Fibroblast of gingiva (primary cell): ENCODE measurements at places on chromosomes 11 and 22.
A peak's percentile ranks its signal among the peaks of the same experiment; 100 is the strongest.

DNA sequence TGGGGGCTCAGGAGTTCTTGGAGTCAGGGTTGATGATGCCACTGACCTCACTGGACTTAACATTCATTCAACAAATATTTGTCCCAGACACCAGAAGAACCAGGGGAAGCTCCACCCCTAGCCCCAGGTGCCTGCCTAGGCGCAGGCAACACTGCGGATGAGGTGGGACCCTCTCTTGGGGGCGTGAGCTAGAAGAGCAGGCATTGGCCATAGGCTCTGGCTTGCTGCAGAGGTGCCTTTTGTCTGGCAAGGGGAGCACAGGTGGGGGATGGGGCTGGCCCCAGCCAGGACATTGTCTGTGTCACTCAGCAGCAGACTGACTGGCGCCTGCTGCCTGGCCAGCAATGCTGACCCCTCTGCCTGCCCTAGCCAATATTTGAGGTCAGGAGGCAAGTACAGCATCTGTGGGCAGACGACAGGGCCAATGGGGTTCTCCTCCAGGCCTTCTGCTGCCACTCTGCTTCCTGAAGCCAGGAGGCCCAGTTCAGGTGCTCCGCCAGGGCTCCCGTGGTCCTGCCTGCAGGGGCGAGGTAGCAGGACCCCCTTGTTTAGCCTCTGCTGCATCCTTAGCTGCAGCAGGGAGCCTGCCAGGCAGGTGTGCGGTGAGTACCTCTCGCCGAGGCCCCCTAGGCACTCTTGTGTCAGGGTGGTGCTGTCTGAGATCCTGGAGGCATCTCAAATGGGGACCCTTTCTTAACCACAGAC is 4.0 kb downstream of the LINC01488 start:
- DNase-seq, result no peak

- peak; percentile 17 for DNase-seq
These were observed 16.8 kb downstream of the PRR5L start for GRCh38 chr11:36312611-36313472.

- peak; percentile 49 for DNase-seq
These were observed 265.7 kb upstream of the CTSC start for GRCh38 chr11:88603091-88603867.

DNA sequence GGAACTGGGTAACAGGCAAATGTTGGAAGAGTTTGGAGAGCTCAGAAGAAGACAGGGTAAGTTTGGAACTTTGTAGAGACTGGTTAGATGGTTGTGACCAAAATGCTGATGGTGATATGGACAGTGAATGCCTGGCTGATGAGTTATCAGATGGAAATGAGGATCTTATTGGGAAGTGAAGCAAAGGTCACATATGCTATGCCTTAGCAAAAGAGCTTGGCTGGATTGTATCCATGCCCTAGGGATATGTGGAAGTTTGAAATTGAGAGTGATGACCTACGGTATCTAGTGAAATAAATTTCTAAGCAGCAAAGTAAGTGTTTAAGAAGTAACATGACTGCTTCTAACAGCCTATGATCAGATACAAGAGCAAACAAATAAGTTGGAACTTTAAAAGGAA is 17.8 kb downstream of the BBOX1 start:
- DNase-seq, result peak; percentile 65

DNA sequence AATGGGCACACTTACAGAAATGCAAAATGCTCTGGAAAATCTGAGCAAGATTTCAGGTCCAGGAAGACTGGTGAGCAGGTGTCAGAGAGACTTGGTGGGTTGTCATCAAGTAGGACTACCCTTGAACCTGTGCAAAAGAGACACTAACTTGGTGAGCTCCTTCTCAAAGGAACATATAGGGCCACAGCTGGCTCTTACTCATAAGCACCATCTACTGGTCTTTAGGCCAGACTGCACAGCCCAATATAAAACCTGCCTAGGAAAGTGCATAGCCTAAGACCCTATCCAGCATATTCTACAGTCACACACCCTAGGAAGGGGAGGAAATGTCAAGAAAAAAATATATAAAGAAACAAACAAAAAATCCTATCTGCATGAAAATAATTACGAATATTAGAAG is 18.2 kb upstream of the OR10W1 start:
- peak; percentile 4 for DNase-seq

GRCh38 chr11:66882561-66883015 is 25.7 kb downstream of the LRFN4 start:
- DNase-seq, result no peak

GRCh38 chr22:19753090-19753842 is 7.3 kb upstream of the TBX1 start:
- DNase-seq, result no peak

DNA sequence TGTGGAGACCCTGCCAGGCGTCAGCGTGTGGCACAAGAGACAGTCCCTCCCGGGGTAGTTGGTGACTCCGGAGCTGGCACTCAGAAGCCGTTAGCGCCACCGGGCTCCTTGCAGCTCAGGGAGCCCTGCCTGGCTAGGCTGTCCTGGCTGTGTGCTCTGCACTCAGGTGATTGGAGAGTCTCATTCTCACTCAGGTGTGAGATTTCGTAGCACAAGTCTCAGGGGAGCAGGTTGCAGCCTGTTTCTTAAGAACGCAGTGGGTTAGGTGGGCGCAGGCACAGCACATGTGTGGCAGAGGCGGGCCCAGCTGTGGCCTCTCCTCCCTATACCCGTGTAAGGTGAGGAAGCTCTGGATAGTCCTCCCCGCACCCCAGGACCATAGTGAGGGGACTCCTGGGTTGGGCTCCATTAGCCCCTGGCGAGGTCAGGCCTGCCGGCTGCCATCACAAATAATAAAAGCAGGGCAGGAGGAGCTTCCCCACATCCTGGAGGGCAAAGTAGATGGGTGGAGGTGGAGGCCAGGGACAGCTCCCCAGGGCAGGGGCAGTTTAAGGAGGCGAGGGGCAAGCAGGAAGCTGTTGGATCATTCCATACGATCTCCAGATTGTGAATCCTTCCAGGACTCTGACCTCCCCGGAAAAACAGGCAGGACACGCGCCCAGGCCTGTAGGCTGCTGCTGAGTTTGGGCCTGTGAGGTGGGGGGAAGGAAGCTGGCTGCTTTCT is 39.4 kb downstream of the SBF1 start:
- no peak for DNase-seq

DNA sequence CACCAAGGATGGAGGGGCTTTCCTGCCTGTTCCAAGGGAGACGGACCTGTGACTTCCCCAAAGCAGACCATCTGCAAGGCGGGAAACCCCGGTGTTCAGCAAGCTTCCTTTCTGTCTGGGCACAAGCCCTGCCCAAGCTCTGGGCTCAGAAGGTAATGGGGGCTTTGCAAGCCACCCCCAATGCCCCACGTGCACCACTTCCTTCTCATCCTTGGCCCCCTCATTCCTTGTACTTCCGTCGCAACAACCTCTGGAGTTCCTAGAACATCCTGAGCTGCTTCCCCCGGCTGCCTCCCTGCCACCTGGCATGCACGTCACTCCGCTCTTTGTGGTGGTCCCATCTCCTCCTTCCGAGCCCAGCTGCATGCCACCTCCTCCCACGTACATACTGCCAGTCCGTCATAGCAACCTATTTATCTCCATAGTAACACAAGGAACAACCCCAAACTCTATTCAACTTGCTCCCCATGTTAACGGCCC is 3.9 kb downstream of the MYEOV start:
- peak; percentile 18 for DNase-seq

- DNase-seq, result no peak
These were observed 21.9 kb downstream of the HSPA8 start for GRCh38 chr11:123040111-123040432.

- DNase-seq, result no peak
These were observed 134.4 kb upstream of the NCAM1 start for GRCh38 chr11:112826788-112827187.

DNA sequence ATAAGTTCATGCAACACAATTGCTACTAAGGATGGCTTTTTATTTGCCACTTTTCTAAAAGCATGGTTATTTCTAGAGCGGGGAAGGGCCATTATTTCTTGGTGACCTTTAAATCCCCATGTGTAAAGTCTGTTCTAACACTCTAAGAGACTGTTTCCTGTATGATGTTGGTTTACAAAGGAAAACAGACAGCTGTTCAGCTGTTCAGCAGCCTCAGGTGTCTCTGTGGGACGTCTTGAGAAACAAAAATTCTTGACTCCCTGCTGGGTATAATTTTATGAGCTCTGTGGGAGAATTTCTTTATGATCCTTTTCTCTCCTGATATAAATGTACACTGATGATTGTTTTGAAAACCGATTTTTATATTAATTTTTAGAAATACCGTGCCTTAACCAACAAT is 13.9 kb downstream of the MUC15 start:
- no peak for DNase-seq

DNA sequence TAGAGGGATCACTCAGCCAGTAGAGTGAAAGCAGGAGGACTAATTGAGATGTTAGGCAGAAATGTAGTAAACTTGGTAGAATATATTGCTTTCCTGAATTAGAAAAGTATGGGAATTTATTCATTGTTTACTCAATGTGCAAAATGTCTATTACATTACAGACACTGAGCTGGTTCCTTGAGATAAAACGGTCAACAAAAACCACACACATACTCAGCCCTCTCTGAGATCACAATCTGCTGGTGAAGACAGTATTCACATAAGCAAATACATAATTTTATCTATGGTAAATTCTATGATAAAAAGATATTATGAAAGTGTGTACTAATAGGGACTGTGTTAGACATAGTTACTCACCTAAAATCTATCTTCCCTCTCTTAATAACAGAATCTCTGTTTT is 833.5 kb downstream of the KCNA4 start:
- DNase-seq, result no peak

DNA sequence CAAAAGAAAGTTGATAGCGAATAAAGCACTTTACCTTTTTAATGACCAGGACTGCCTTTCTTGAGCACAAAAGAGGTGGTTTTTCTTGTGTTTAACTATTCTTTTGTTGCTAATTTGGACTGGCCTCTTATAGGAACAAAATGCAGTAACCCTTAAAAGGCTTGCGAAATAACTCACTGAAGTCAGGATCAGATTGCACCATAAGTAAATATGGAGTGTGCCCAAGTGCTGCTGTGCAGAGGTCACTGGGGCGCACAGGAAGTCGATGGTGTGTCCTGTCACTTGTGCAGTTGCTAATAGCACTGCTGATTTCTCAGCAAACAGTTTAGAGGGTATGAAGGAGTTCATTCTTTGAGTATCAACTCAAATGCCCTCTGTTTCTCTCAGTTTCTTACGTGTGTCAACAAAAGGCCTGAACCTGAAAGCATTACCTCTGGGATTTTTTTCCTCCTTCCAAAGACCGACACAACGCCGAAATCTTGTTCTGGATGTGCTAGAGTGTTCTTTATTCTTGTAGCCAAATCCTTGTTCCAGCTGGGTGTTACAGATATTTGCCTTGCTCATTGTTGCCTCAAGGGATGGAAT is 71.3 kb downstream of the ATXN10 start:
- DNase-seq, result peak; percentile 82

DNA sequence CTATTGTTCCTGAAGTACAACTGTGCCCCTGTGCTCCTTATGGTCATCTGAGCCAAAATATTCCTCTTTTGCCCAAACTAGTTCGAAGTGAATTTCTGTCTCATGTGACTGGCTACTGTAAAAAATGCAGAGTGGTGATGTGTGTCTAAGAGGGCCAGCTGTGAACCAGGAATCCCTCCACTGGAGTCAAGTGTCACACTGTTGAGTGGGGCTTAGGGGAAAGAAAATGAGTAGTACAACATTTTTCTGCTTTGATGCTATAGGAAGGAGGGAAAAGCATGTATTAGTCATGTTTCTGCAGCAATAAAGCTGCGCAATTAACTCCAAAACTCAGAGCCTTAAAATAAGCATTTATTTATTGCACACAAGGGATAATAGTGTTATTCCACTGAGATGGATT is 39.8 kb upstream of the HMGXB4 start:
- no peak for DNase-seq

GRCh38 chr22:49607821-49608220 is 219.9 kb downstream of the BRD1 start:
- DNase-seq, result no peak

DNA sequence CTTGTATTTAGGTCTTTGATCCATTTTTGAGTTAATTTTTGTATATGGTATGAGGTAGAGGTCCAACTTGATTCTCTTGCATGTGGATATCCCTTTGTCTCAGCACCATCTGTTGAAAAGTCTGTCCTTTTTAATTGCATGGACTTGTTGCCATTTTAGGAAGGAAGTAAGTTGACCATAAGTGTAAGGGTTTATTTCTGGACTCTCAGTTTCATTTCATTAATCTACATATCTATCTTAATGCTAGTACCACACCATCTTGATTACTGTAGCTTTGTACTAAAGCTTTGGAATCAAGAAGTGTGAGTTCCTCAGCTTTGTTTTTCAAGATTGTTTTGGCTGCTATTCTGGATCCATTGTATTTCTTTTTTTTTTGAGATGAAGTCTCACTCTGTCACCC is 31.4 kb downstream of the CBL start:
- no peak for DNase-seq

GRCh38 chr11:134062265-134063123 is 6.4 kb upstream of the JAM3 start:
- DNase-seq, result no peak

DNA sequence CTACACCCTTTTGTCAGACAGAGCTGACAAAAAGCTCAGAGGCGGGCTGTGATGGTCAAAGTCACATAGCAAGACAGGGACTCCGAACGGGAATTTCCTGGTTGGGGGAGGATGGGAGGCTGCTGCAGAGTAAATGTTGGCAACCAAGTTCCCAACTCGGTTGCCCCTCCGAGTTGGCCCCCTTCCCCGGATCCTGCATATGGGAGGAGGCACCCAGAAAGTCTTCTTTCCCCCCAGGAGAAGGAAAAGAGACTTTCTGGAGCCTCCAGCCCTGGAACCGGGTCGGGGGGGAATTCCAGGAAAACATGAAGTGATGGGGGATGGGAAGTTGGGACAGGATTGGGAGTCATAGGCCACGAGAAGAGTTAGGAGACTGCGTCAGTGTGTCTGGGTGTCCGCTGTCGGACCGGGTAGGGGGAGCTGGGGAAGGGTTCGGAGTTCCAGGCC is 614 bp downstream of the SELENOM start:
- peak; percentile 67 for DNase-seq

DNA sequence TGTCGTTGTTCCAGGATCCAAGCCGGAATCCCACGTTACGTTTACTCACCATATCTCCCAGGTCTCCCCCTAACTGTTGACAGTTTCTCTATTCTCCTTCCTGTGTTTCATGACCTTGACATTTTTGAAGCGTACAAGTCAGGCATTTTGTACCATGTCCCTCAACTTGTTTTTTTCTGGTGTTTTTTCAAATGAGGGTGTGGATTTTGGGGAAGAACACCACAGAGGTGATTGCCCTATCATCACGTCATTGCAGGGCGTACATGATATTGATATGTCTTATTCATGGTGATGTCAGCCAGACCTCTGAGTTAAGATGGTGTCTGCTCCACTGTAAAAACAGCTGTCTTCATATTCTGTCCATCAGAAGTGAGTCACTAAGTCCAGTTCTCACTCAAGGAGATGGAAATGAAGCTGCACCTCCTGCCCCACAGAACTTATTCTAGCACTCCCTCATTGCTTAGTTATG is 28.3 kb upstream of the SOX10 start:
- DNase-seq, result no peak

GRCh38 chr11:118437208-118438125 is 1.2 kb downstream of the KMT2A start:
- no peak for DNase-seq
